Aorta (tissue), 5 donors: ENCODE measurements at places on chromosomes 5 and 9. TPM values are rescaled to one million over a fixed set of nuclear protein-coding genes. Genes with fewer than 3 reads are reported as not detected.

DNA sequence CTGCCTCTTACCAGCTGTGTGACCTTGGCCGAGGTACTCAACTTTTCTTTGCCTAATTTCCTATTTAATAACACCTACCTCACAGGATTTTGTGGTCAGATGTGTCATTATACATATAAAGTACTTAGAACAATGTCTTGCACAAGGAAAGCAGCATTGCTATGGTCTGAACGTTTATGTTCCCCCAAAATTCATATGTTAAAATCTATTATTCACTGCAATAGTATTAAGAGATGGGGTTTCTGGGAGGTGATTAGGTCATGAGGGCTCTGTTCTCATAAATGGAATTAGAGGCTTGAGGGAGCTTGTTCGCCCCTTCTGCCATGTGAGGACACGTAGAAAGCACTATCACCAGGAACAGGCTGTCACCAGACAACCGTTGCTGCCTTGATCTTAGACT lies 10.9 kb upstream of the RNF145 start:
- H3K4me3 ChIP-seq, result no peak overlapping the region
- H3K27ac ChIP-seq, result no peak overlapping the region
- H3K4me1 ChIP-seq, result no peaks in the 10 kb centered on the region
- no peaks in the 10 kb centered on the region for H3K36me3 ChIP-seq
- H3K27me3 ChIP-seq, result peaks cover 2% of the 10 kb centered on the region
- no peak for DNase-seq

GRCh38 chr9:20640331-20641187 lies 18.3 kb upstream of the MLLT3 start:
- H3K27me3 ChIP-seq, result no peaks in the 10 kb centered on the region
- no peaks in the 10 kb centered on the region for H3K4me1 ChIP-seq
- no peaks in the 10 kb centered on the region for H3K36me3 ChIP-seq
- H3K27ac ChIP-seq, result no peak overlapping the region
- no peak overlapping the region for H3K4me3 ChIP-seq

DNA sequence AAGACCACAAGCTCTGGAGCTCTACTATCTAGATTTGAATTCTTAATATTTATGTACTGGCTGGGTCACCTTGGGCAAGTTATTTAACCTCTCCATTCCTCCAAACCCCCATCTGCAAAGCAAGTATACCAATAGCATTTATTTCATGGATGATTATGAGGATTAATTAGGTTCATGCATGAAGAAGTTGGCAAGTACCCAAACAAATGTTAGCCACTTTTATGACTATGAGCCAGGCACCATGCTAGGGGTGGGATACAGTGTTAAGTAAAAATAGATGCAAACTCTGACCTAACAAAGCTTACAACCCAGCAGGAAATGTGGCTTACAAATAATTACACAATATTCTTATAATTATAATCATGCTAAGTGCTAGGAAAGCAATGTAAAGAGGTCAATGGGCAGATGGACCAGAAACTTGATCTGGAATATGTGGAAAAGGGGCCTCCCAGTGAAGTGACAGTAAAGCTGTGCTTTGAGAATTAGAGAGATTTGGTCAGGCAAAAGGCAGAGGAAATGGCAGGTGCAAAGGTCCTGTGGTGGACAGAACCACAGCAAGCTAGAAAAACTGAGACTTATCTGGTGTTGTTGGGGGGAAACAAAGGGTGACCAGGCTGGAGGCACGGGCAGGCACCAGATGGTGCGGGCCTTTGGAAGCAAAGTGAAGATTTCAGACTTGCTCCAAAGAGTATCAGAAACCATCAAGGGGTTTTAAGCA lies 525.2 kb upstream of the TRPC7 start:
- no peaks in the 10 kb centered on the region for H3K27me3 ChIP-seq
- H3K4me3 ChIP-seq, result no peak overlapping the region
- no peaks in the 10 kb centered on the region for H3K36me3 ChIP-seq
- DNase-seq, result no peak

- no peak overlapping the region for H3K4me3 ChIP-seq
- DNase-seq, result no peak
Measured at GRCh38 chr9:85892401-85892800, 48.5 kb upstream of the NAA35 start.

DNA sequence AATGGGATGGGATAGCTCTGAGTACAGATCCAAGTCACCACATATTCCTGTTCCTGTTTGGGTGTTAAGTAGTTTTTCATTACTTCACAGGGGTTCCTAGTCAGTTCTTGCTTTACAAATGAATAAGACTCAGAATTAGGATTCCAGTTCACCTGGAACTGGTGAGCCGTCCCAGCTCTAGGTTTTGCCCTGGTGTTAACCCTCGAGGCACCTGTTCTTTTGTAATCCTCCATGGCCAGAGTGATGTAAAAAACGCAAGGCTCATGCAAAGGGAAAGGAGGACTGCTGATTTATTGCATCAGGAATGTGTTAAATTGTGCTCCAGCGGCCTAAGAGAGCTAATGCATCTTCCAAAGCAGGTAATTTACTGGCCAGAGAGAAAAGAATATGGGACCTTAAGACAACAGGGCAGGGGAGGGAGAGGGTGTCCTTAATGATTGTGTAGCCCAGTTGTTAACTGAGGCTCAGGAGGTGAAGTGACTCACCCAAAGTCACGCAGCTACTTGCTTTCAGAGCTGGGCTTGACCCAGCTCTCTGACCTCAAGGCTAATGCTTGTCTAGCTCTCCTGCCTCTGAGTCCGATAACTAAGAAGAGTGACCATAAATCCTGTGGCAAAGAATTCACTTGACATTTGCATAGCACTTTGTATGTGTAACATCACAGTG lies 70.5 kb downstream of the DMRT2 start:
- no peak for DNase-seq
- no peak overlapping the region for H3K4me3 ChIP-seq
- H3K36me3 ChIP-seq, result no peaks in the 10 kb centered on the region
- H3K27me3 ChIP-seq, result peaks cover 3% of the 10 kb centered on the region
- no peaks in the 10 kb centered on the region for H3K4me1 ChIP-seq

DNA sequence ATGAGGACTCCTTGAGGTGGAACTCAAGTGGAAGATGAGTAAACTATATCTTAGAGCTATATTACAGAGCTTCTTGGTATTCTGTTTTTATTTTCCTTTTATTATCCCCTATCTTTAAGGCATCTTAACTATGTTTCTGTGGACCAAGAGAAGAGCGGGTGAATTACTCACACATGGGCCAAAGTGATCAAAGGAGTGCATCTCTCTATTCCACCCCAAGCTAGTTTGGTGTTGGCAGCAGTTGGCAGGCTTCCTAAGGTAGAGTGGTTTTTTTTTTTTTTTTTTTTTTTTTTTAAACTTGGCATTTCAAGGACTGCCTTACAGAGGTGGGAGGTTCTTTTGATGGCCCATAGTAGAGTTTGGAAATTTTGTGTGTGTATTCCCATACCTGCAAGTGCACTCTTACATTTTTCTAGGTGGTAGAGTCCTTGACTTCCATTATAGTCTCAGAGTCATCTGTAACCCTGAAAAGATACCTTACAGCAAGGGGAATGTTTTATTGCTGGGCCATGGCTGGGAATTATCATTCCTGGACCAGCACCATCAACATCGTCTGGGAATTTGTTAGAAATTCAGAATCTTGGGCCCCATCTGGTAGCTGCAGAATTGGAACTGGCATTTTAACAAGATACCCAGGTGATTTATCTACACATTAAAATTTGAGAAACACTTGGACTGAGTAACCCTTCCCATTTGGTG lies 51.0 kb downstream of the ARHGAP26 start:
- H3K27ac ChIP-seq, result no peak overlapping the region
- DNase-seq, result no peak
- H3K4me1 ChIP-seq, result peaks cover 11% of the 10 kb centered on the region
- H3K36me3 ChIP-seq, result no peaks in the 10 kb centered on the region
- H3K27me3 ChIP-seq, result no peaks in the 10 kb centered on the region

GRCh38 chr9:35515766-35516165 lies 25.9 kb downstream of the RUSC2 start:
- DNase-seq, result no peak
- no peak overlapping the region for H3K4me3 ChIP-seq
- no peaks in the 10 kb centered on the region for H3K36me3 ChIP-seq
- H3K27me3 ChIP-seq, result no peaks in the 10 kb centered on the region
- H3K4me1 ChIP-seq, result peaks cover 22% of the 10 kb centered on the region

- no peaks in the 10 kb centered on the region for H3K36me3 ChIP-seq
- no peaks in the 10 kb centered on the region for H3K4me1 ChIP-seq
- no peak overlapping the region for H3K4me3 ChIP-seq
- no peak for DNase-seq
Measured at GRCh38 chr9:126217250-126217653, 109.4 kb upstream of the MVB12B start.

- no peak for DNase-seq
- H3K4me1 ChIP-seq, result no peaks in the 10 kb centered on the region
- peaks cover 6% of the 10 kb centered on the region for H3K36me3 ChIP-seq
- H3K4me3 ChIP-seq, result no peak overlapping the region
- H3K27me3 ChIP-seq, result no peaks in the 10 kb centered on the region
- H3K27ac ChIP-seq, result no peak overlapping the region
Measured at GRCh38 chr9:137828527-137829259, 48.9 kb upstream of the CACNA1B start.

DNA sequence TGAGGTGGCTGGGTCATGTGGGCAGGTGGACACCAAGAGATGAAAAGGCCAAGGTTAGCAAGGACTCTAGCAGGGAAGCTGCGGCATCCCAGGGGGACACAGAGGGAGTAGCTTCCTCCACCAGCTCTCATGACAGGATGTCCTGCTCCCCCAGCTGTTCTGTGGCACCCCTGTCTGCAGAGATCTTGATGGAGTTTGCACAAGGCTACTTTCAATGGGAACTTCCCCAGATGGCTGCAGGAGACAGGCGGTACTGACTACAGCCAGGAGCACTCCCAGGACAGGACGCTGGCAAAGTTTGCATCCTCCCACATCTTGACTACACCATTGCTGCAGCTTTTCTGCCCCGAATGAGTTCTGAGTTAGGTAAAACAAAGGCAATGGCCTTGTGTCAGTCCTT lies 312.8 kb downstream of the TLE4 start:
- H3K4me1 ChIP-seq, result no peaks in the 10 kb centered on the region
- no peak overlapping the region for H3K4me3 ChIP-seq
- no peak for DNase-seq
- no peak overlapping the region for H3K27ac ChIP-seq

DNA sequence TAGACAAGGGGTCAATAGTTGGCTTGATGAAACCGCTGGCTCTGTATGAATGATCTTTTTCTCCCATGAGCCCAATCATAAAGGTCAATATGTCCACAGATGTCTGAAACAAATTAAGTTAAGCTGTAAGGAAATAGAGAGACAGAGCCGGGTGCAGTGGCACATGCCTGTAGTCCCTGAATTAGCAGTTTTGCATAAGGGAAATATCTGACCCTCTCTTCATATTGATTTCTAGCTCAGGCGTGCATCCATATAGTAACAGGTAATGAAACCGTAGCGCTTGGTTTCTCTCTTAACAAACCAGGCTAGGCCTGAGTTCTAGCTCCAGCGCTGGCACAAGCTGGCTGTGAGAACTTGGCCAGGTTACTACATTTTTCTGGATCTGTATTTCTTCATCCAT lies 118.1 kb upstream of the ERCC6L2 start:
- DNase-seq, result no peak
- no peaks in the 10 kb centered on the region for H3K27me3 ChIP-seq
- H3K36me3 ChIP-seq, result no peaks in the 10 kb centered on the region

GRCh38 chr5:173123416-173123815 lies 20.9 kb upstream of the BNIP1 start:
- H3K4me1 ChIP-seq, result no peaks in the 10 kb centered on the region
- no peak overlapping the region for H3K27ac ChIP-seq
- no peak for DNase-seq

GRCh38 chr9:89020754-89021153 lies 29.5 kb downstream of the S1PR3 start:
- no peak overlapping the region for H3K4me3 ChIP-seq
- no peaks in the 10 kb centered on the region for H3K36me3 ChIP-seq
- H3K27ac ChIP-seq, result no peak overlapping the region
- H3K4me1 ChIP-seq, result no peaks in the 10 kb centered on the region
- no peaks in the 10 kb centered on the region for H3K27me3 ChIP-seq

DNA sequence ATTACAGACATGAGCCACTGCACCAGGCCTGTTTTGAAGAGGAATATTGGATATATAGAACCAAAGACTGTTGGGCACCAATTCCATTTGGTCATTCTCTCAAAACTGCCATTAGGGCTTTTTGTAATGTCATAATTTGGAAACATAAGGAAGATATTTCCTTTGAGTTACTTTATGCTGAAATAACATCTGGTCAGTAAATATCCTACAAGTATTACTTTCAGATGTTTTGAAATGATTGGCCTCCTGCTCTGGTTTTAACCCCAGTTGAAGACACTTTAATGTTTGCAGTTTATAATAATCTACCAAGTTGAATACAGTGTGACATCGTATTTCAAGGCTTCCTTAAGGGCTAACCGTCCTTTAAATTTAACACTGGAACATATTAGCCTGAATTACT lies 33.6 kb downstream of the LRRTM2 start:
- no peak overlapping the region for H3K4me3 ChIP-seq
- H3K27ac ChIP-seq, result no peak overlapping the region
- no peak for DNase-seq
- H3K27me3 ChIP-seq, result no peaks in the 10 kb centered on the region
- H3K4me1 ChIP-seq, result peaks cover 7% of the 10 kb centered on the region
- no peaks in the 10 kb centered on the region for H3K36me3 ChIP-seq

- no peak overlapping the region for H3K27ac ChIP-seq
- no peak for DNase-seq
- no peaks in the 10 kb centered on the region for H3K4me1 ChIP-seq
- no peaks in the 10 kb centered on the region for H3K27me3 ChIP-seq
Measured at GRCh38 chr5:141701360-141702119, 19.5 kb upstream of the ARAP3 start.

DNA sequence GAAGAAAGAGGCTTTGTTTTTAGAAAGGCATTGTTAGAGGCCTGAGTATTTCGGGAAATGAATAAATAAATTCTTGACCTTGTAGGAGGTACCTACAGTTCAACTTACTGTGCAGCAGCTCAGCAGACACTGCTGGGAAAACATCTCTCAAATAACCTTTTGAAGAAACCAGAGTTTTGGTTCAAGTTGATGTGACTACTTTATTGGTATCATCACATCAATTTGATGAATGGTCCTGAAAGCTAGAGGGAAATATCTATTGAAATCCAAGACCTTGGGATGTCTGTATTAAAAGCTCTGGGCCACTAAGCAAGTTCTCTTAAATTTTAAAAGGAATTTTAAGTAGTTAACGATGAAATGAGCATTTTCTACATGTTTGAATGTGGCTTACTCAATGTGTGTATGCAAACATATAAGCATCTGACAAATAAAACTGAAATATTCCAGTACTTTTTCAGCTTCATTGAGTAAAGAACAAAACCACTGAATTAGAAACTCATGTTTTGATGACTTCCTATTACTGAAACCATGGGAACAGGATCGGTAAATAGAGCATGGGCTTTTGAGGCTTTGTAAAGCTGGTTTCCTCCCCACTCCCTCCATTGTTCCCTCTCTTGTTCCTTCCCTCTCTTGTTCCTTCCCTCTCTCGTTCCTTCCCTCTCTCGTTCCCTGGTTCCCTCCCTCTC lies 36.7 kb downstream of the SLC27A6 start:
- no peaks in the 10 kb centered on the region for H3K4me1 ChIP-seq
- no peak for DNase-seq
- H3K27ac ChIP-seq, result no peak overlapping the region

Gene MOB3B
- polyA plus RNA-seq, result 5.8 TPM

Gene BASP1
- 30.1 TPM for polyA plus RNA-seq

Gene SEMA6A
- polyA plus RNA-seq, result 6.3 TPM

Gene SMIM33
- polyA plus RNA-seq, result not detected

Gene PSD2
- not detected for polyA plus RNA-seq

Gene FYB1
- 0.87 TPM for polyA plus RNA-seq

Gene TAF11L10
- not detected for polyA plus RNA-seq

Gene GABRP
- 0.75 TPM for polyA plus RNA-seq

Gene COL27A1
- polyA plus RNA-seq, result 59.4 TPM
